ENCODE measurements at places on chromosomes 11 and 22. TPM values are rescaled to one million over a fixed set of nuclear protein-coding genes. Genes with fewer than 3 reads are reported as not detected.

KCNK7 gene
- 0.46 TPM for total RNA-seq

OR2AG1 gene
- not detected for total RNA-seq

DNA sequence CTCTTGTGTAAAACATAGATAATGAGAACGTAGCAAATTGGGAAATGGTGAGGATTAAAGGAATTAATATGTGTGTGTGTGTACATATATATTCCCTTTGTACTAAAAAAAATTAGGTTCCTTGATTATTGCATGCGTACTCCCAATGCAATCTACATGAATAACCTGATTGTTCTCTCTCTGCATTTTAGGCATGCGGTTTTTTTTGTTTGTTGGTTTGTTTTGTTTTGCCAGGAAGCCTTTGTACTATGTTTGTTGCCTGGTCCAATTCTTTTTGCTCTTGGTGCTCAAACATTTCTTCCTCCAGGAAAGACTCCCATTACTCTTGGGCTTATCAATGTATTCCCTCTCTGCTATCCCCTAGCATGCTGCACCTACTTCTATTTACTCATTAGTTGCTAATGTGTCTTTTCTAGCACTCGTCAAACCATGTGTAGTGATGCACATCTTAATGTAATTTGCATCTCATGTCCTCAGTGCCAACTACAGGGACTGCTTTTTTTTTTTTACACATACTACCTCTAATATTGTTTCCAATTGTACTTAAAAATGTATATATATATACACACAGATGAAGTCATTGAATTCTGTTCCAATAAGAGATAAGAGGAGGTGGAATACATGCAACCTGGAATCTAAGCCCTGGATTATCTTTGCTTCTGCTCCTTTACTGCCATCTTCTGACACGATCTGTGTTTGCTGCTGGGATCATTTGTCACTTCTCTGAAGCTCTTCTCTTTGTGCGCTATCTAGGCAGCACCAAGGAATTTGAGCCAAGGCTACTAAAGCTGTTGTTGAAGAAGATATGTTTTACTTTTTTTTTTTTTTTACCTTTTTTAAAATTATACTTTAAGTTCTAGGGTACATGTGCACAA, 197.2 kb upstream of the ANO3 start:
- no peak overlapping the region for H3K4me3 ChIP-seq
- H3K4me1 ChIP-seq: no peaks in the 10 kb centered on the region

GRCh38 chr22:50250555-50251476, at the start of gene HDAC10:
HDAC10 (minus strand) TSS chr22:50251265; CDS start chr22:50251032, 233 bp downstream.
- H3K4me1 ChIP-seq: peaks cover 13% of the 10 kb centered on the region
- peaks cover 14% of the 10 kb centered on the region for H3K36me3 ChIP-seq
- H3K27ac ChIP-seq: no peak within 1 kb of the TSS
- peak within 1 kb of the TSS; percentile 57 for H3K4me3 ChIP-seq
- DNase-seq: peak; percentile 83
- H3K27me3 ChIP-seq: no peaks in the 10 kb centered on the region

GRCh38 chr11:123457187-123457770, 27.2 kb downstream of the GRAMD1B start:
- no peaks in the 10 kb centered on the region for H3K4me1 ChIP-seq
- no peak overlapping the region for H3K27ac ChIP-seq
- H3K27me3 ChIP-seq: no peaks in the 10 kb centered on the region
- no peak for DNase-seq

DNA sequence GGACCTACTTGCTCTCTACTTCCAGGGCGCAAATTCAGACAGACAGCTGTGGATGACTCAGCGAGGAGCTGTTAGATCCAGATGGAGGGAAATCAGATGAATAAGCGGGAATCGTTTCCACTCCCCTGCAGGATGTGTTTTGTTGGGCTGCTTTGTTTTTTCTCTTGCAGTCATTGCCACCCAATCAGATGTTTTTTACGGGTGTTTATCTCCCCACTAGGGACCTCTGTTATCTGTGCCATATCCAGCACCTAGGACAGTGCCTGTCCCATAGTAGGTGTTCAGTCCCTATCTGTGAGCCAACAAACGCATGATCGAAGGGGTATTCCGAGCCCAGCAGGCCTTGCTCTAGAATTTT, 51.1 kb upstream of the PARVG start:
- no peak overlapping the region for H3K27ac ChIP-seq
- H3K36me3 ChIP-seq: no peaks in the 10 kb centered on the region
- H3K4me3 ChIP-seq: no peak overlapping the region
- no peaks in the 10 kb centered on the region for H3K27me3 ChIP-seq
